ENCODE measurements at places on chromosomes 16 and 17.
A peak's percentile ranks its signal among the peaks of the same experiment; 100 is the strongest.

GRCh38 chr17:45225964-45226530 lies 4.4 kb downstream of the FMNL1 start:
- DNase-seq: peak; percentile 94

GRCh38 chr17:27994586-27994985 lies 47.9 kb upstream of the NLK start:
- DNase-seq: no peak

GRCh38 chr16:54503856-54504219 lies 217.3 kb upstream of the IRX3 start:
- no peak for DNase-seq

DNA sequence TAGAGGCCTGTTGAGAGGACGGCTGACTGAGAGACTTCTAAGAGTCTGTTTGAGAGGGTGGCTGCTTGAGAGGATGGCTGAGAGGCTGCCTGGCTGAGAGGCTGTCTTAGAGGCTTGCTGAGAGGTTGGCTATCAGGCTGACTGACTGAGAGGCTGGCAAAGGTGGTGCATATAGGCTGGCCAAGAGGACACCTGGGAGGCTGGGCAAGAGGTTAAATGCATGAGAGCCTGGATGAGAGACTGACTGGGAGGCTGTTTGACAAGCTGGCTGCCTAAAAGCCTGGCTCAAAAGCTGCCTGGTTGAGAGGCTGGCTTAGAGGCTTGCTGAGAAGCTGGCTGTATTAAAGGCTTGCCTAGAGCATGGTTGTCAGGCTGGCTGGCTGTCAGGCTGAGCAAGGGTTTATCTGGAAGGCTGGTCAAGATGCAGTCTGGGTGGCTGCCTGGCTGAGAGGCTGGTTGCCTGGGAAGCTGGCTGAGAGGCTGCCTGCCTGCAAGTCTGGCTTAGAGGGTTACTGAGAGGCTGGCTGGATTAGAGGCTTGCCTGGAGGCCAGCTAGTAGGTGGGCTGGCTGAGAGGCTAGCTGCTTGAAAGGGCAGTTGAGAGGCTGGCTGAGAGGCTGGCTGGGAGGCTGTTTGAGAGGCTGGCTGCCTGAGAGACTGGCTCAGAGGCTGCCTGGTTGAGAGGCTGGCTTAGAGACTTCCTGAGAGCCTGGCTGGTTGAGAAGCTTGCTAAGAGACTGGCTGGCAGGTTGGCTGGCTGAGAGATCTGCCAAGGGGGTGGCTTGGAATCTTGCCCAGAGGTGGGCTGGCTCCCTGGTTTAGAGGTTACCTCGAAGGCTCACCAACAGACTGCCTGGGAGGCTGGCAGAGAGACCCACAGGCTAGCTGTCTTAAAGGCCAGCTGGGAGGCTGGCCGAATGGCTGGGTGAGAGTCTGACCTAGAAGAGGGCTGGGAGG lies 38.3 kb upstream of the ACSM2B start:
- DNase-seq: no peak

GRCh38 chr17:19904412-19904811 lies 36.7 kb upstream of the ULK2 start:
- DNase-seq: no peak

DNA sequence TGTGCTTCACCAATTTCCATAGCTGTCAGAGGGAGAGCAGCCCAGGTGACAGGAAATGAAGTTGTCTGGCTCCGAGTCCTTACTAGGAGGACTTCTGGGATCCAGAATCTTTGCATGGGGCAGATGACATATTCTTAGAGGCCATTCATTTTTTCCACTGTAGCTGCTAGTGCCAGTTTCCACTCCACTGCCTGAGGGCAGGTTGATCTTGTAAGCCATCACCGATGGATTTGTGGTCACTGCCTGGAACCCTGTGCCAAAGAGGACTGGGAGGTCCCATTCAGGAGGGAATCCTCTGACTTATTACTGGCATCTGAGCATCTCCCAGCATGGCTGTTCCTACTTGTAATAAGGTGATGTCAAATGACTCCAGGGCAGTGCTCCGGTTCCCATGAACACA lies 144.1 kb upstream of the KCNJ18 start:
- DNase-seq: no peak

GRCh38 chr17:28864991-28865849 lies 10.4 kb downstream of the ERAL1 start:
- no peak for DNase-seq

- no peak for DNase-seq
These were observed 532.3 kb downstream of the CDH13 start for GRCh38 chr16:83159049-83159448.

DNA sequence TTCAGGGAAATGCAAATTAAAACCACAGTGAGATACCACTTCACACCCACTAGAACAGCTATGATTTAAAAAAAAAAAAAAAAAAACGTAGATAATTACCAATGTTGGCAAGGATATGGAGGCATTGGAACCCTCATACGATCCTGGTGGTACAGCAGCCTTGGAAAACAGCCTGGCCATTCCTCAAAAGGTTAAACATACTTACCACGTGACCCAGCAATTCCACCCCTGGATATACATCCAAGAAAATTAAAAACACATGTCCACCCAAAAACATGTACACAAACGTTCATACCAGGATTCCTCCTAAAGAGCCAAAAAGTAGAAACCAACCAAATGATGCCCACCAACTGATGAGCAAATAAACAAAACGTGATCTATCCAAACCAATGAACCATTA lies 68.1 kb downstream of the GAS7 start:
- DNase-seq: no peak

GRCh38 chr17:8421571-8421970 lies 14.1 kb upstream of the NDEL1 start:
- DNase-seq: no peak

GRCh38 chr17:81522491-81523401 lies 5.4 kb upstream of the FSCN2 start:
- DNase-seq: no peak

DNA sequence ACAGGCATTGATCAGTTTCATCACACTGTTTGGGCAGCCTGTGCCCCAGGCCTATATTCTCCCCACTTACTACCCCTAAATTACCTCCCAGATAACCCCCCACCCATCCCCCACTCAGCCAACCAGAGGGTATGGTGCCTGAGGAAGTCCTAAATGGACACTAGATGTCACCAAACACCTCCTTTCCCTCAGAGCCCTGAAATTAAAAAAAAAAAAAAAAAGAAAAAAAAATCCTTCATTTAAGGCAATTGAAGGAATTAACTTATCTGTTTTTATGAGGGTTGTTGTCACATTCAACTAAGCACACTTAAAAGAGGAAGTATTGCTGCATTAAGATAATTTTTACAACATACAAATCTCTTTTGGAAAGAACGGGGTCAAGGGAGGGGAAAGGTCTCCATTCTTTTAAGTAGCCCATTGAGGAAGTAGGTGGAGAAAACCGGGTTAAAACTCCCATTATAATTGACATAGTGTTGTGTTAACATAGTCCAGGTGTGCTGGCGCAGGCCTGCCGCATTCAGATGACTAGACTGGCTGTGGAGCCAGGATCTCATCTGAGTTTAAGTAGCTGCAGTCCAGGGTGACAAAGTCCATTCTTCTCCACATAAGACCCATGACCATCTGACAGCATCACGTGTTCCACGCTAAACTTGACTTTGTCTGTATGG lies 46.3 kb downstream of the SNX11 start:
- DNase-seq: no peak

GRCh38 chr16:84940670-84941551 lies 70.4 kb downstream of the ZDHHC7 start:
- DNase-seq: no peak

DNA sequence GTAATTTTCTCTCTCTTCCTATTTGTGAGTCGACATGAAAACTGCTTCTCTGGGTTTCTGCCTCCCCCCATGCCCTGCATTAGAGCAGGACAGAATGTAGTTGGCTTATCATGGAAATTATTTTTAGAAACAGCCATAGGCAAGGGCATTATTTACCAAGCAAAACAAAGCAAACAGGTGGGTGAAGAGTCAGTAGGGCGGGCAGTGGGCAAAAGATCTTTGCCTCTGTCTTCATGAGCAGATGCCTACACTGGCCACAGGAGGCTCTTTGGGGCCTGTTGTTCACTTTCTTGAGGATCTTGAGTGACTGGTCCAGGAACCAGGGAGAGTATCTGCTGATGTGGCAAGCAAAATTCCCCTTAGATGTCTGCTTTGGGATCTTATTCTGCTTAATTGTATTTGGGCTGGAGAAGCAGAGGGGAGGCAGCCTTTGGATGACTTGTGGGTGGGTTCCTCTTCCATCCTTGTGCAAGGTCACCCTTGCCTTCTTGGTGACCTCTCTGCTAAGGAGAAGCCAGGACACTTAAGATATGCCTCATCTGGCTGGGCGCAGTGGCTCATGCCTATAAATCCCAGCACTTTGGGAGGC lies 42.5 kb upstream of the CLEC19A start:
- DNase-seq: no peak

- no peak for DNase-seq
These were observed 10.8 kb downstream of the MCRIP1 start for GRCh38 chr17:81822312-81822637.

GRCh38 chr16:22323173-22323958 lies 26.2 kb downstream of the POLR3E start:
- DNase-seq: peak; percentile 49

DNA sequence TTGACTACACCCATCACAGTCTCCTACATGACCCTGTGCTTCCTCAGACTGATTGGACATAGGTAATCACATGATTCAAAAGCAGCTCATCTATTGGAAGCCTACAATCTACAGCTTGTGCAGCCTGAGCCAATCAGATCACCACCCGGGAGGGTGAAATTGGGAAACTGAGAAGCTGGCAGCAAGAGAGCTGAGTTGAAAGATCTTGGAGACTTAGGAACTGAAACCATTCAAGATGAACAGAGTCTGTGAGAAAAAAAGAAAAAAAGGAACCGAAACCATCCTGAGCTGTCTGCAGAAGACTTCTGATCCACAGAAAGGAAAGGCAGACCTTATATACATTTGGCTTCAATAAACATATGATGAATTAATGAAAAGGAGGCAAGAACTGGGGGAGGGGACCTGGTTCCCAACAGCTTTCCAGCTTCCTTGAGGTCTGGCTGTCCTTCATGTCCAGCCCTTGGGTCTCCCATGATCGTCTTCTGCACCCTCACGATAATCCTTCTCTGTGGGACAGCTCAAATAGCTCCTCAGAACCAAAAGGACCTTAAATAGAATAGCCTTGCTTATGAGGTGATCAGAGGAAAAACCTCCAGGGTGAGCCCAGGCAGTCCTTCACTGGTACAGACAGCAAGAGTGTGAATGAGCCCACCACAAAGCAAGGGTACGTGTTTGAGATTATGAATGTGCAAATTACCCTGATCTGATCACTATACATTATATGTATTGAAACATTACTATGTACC lies 32.6 kb downstream of the PLXDC1 start:
- no peak for DNase-seq

GRCh38 chr17:30234964-30235363 lies 533 bp downstream of the SLC6A4 start:
- DNase-seq: no peak

DNA sequence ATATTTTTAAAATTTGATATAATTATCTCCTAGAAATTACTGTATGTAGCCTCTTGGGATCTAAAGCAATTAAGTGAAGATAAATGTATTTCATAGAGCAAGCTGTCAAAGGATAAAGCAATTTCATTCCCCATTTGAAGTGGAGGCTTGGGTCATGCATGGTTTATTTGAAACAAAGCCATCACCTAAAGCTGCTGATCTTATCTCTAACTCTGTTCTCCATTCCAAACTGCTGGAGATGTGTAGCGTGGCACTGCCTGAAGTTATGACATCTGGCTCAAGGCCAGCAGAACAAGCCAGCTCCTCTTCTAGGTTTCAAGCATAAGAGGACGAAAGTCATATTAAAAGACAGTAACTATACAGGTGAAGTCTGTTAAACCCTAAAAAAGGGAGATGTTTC lies 83.9 kb downstream of the HIC1 start:
- DNase-seq: no peak

DNA sequence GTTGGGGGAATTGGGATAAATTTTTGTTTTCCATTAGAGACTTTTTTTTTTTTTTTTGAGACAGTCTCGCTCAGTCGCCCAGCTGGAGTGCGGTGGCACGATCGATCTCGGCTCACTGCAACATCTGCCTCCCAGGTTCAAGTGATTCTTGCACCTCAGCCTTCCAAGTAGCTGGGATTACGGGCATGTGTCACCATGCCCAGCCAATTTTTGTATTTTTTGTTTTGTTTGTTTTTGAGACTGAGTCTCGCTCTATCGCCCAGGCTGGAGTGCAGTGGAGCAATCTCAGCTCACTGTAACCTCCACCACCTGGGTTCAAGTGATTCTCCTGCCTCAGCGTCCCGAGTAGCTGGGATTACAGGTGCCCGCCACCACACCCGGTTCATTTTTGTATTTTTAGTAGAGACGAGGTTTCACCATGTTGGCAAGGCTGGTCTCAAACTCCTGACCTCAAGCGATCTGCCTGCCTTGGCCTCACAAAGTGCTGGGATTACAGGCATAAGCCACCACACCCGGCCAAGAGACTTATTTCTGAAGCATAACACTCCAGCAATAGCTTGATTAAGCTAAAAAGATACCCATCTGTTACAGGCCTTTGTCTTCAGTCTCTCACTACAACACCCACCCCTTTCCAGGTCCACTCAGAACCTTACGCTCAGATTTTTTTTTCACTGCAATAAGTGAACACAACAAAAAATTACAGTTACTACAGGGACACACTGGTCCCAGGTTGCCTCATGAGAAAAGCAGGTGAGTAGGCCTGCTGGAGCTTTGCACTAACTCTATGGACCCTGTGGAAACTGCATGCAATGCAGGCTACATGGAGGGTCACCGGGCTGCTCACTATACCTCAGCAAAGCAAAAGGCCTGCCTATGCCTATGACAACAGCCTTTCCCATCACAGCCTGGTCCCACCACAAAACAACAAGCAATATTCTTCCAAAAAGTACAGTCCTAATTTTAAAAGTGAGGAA lies 34.6 kb downstream of the KANSL1 start:
- no peak for DNase-seq

GRCh38 chr16:68346892-68347480 lies 36.2 kb downstream of the PRMT7 start:
- DNase-seq: no peak

- DNase-seq: no peak
These were observed 47.8 kb upstream of the BAHCC1 start for GRCh38 chr17:81347437-81347836.

GRCh38 chr16:11256661-11257130 lies 692 bp upstream of the SOCS1 start:
- peak; percentile 84 for DNase-seq

DNA sequence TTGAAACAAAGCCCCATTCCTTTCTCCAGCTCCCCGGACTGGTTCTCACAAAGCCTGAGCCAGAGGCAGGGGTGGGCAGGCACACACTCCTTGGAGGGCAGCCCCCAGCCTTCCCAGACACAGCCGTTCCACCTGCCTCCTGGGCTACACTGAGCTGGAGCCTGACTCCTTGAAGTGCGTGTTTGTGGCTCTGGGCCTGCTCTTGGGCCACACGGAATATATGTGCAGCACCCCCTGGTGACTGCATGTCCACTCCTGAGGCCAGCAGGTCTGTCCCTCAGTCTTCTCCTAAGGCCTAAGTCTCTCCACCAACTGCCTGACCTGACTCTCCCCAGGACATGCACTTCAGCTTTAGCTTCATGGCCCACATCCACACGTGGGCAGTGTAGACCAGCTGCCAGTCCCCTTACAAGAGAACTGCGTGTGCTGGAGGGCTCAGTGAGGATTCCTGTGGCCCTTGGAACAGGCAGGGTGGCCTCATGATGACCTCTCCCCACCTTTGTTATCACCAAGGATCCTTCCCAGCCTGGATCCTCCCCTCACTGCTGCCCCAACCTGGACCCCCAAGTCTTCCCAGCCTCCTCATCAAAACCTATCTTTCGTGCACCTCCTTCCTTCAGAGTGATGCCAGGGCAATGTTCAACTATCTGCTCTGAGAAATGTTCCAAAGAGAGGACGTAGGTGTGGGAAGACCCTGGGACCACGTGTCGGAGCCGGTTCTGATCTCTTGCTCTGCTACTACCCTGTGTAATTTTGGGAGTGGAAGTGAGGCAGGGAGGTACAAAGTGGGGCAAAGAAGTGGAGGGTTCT lies 12.4 kb upstream of the SLC6A2 start:
- DNase-seq: no peak

Data from activated CD8-positive, alpha-beta memory T cell treated with anti-CD3 and anti-CD28 coated beads, Interleukin-2, amount 50 U/mL, for 48 hours (primary cell).